ENCODE measurements at places on chromosomes 6 and 20.
A peak's percentile ranks its signal among the peaks of the same experiment; 100 is the strongest.

- no peak for DNase-seq
Measured at GRCh38 chr20:7231303-7231702, 463.8 kb downstream of the BMP2 start.

DNA sequence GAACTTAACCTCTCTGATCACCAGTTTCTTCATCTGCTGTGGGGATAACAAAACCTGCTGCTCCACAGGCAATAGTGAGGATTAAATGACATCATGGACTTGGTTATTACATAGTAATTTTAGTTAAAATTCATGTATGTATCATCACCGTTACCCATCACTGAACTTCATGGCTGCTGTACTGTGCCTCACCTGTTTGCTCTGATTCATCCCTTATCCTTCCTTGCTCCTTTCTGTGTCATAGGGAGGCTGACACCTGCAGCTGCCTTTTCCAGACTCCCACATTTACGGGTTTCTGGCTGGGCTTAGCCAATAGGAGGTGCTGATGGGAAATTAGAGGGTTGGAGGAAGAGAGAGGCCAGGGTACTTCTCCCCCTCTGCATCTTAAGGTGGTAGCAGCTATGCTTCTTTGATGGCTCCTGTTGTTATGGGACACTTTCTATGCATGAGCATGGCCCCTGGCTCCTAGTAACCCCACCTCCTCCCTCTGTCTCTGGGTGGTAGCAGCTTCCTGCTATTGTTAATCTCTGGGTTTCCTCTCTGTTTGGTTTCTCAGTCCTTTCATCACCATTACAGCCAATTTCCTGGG is 332.1 kb downstream of the DHX35 start:
- no peak for DNase-seq

DNA sequence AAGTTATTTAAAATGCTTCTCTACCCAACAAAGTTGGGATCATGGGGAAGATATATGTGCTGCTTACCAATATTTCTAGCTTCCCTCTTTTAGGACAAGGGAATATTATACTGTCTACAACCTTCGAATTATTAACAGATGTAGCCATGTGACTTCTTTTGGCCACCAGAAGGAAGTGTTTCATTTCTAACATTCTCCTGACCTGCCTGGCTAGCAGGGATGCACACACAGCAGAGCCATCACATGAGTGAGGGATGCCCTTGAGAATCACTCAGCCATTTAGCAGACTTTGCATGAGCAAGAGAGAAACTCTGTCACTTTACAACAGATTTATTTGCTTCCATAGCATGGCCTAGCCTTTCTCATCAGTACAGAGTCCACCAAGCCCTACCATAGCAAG is 230.7 kb upstream of the MARCKS start:
- no peak for DNase-seq

- DNase-seq = no peak
Measured at GRCh38 chr6:15364401-15365037, 118.7 kb downstream of the JARID2 start.

GRCh38 chr6:157012355-157012754 is 235.2 kb downstream of the ARID1B start:
- DNase-seq = no peak

DNA sequence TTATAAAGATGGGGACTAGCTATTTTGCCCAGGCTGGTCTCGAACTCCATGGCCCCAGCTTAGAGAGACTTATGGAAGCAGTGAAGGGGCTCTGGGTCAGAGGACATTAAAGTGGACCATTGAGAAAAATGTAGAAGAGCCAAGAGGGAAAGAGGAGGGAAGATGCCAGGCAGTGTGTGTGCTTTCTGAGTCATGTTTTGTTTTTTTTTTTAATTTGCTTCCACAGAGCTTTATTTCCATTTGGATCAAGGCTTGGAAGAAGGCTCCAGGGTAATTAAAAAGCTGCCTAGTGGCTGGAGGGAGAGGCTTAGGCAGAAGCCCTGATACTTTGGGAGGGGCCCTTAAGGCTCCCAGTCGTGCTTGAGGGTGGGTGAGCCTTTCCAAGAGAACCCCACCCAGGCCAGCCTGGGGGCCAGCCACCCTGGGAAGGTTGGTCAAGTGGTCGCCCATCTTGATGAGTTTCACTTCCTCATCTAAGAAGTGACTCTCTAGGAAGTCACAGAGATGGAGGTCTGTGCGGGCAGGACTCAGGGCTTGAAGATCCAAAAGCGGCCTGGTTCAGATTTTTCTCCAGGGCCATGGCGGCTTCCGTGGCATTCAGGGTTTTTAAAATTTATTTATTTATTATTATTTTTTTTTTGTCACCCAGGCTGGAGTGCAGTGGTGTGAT is 3.0 kb upstream of the ZNF335 start:
- DNase-seq = no peak

GRCh38 chr20:11880680-11881079 is 37.0 kb upstream of the BTBD3 start:
- DNase-seq = no peak

DNA sequence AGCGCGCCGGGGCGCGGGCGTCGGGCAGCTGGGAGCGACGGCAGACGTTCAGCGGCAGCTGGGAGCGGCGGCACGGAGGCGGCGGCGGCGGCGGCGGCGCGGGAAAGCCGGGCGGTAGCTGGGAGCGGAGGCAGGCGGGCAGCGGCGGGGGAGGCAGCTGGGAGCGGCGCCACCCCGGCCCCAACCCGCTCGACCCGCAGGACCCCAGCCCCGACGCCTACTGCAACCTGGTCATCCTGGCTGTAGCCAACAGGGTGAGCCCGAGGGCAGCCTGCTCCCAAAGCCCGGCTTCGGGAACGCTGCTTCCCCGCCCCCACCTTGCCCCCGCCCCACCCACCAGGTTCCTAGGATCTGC is 8.9 kb downstream of the CCM2L start:
- no peak for DNase-seq

DNA sequence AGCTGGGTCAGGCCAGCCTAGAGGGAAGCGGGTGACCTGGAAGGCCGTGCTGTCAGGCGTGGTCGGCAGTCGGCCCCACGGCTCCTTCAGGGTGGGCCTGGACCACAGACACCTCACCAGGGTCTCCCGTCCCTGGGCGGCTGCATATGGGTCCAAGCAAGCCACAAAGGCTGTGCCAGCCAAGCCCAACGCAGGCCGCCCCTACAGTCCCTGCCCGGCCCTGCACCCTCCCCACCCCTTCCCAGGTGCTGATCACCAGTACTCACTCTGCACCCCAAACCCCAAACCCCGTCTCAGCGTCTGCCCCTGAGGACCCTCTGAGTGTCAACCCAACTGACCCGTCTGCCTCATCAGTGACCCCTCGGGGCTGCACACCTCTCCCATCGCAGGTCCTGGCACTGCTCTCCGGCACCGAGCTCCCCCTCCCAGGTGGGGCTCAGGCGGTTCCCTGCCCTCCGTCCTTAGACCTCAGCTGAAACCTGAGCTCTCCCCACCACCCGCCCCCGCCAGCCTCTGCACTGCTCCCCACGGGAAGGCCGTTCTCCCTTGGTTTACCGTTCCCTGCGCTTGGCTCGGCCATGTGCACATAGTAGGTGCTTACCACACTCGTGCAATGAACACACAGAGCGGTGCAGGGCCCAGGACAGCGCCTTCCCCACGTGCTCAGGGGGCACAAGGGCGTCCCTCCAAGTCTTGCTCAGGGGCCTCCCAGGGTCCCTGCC is 1.5 kb upstream of the PPDPF start:
- no peak for DNase-seq

- DNase-seq = no peak
Measured at GRCh38 chr6:137315081-137315480, 95.9 kb upstream of the IFNGR1 start.

DNA sequence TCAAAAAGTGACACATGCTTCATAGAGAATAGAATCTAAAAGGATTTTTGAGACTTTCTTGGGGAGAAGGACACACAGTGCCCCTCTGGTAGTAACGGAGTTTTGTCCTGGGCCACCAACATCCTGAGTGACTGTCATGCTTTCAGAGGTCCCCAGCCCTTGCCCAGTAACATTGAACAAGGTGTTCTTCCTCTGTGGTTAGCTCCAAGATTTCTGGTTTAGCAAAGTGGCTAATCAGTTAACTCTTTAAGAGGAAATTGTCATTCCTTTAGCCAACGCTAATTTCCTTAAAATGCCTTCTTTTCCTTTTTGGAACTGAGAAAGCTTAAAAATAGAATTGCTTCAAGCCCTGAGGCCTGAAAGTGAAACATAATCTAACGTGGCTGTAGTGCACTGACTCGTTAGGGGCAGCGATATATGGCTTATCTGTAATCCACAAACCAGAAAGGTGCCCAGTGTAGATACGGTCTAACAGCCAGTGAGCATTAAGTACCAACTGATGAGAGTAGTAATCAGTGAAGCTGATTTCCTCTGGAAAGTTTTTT is 7.8 kb downstream of the E2F3 start:
- DNase-seq = no peak

DNA sequence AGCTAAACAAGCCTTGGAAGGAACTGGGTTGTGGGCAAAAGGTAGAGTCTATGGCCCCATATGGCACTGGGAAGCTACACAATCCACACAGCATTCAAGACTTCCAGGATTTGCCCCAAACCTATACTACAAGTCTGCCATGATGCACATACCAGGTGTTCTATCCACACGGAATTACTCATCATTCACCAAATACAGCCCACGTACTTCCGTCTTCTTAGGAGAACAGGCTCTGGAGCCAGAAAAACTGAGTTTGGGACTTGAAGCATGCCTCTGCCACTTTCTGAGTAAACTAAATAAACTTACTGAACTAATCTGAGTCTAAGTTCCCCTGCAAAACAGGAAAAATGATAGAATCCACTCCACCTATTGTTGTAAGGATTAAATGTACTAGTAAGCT is 28.6 kb downstream of the RIMS4 start:
- DNase-seq = no peak

GRCh38 chr6:75349262-75349984 is 64.8 kb upstream of the TMEM30A start:
- DNase-seq = peak; percentile 43

GRCh38 chr20:10219452-10219791 is 792 bp downstream of the SNAP25 start:
- peak; percentile 66 for DNase-seq

GRCh38 chr6:116300566-116300965 is 20.8 kb upstream of the TSPYL1 start:
- DNase-seq = no peak

DNA sequence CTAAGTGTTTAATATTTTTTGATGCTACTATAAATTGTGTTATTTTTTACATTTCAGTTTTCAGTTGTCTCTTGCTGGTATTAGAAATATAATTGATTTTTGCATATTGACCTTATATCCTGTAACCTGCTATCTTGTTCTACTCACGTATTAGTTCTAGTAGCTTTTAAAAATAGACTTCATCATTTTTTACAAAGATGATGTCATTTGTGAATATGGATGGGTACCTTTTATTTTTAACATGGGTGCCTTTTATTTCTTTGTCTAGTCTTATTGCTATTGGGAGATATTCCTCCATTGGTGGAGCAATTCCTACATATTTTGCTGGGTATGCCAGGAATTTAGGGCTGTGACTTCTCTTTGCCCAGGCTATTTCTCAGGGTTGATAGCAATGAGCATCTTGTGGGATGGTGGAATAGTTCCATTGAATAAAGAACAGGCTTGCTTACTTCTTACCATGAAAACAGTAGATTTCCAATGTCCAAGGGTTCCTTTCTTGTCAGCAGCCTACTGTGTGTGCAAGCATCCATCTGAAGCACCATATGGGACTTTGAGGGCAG is 149.7 kb downstream of the CARMIL1 start:
- DNase-seq = no peak

DNA sequence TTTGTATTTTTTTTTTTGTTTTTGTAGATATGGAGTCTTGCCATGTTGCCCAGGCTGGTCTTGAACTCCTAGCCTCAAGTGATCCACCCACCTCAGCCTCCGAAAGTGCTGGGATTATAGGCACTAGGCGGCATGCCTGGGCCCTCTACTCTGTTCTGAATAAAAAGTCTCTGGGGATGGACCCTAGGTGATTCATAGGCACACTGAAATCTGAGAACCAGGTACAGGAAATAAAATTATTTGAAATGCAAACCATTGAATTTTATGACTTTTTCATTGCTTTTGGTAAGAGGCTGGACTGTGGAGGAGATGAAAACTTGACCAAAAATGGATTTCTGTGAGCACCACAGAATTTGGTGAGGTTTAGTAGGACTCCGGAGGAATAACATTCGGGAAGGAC is 117.5 kb downstream of the PRIM2 start:
- no peak for DNase-seq

- DNase-seq = no peak
Measured at GRCh38 chr6:147185216-147185615, 19.0 kb upstream of the STXBP5 start.

- peak; percentile 15 for DNase-seq
Measured at GRCh38 chr6:4774715-4775493, 1.3 kb upstream of the CDYL start.

DNA sequence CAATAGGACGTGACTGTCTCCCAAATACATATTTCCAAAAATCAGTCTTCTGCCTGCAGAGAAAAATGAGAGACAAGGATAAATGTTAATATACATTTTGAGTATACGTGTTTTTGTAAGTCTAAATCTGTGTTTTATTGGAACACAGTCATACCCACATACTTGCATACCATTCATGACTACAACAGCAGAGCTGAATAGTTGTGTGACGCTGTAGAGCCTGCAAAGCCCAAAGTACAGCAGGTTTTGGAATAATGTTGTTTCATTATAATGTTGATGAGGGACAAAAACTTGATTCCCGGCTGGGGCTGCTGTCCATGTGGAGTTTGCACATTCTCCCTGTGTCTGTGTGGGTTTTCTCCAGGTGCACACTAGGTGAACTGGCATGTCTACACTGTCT is 23.8 kb upstream of the FBXO9 start:
- peak; percentile 72 for DNase-seq

- DNase-seq = no peak
Measured at GRCh38 chr6:52388790-52389189, 26.8 kb downstream of the PAQR8 start.

GRCh38 chr6:34451192-34451591 is 14.7 kb upstream of the PACSIN1 start:
- DNase-seq = no peak

DNA sequence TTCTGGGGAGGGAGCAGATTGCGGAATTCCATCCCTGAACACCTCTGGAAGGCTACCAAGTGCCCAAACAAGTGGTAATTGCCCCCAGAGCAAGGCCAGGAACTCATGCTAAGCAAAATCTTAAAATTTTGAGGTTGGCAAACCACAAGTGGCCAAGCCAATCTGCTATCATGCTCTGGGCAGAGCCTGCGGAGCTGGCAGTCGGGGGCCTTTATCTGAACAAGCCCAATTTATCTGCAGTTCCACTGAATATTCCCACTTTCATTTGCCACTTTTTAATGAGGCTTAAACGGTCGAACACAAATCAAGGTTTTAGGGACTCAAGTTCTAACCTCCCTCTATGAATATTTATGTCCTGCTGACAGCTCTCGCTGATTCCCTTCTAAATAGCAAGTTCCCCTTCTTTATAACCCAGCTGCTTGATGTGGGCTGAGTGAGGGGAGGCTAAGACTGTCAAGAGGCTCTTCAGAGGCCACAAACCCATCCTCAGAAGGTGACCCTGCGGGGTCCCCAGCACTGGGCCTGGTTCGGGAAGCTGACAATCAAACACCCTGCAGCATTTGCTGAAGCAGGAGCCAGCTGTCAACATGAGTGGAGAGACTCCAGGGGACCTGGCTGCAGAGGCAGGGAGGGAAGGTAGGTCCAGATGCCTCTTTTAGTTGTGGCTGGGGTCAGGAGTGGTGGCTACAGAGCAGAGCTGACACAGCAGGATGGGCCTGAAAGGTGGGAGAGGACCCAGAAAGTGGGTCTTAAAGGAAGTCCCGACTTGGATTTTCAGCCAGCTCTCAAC is 11.9 kb downstream of the CCDC167 start:
- DNase-seq = no peak
